ENCODE measurements at places on chromosomes 6 and 20. TPM values are rescaled to one million over a fixed set of nuclear protein-coding genes. Genes with fewer than 3 reads are reported as not detected.
A peak's percentile ranks its signal among the peaks of the same experiment; 100 is the strongest.

DNA sequence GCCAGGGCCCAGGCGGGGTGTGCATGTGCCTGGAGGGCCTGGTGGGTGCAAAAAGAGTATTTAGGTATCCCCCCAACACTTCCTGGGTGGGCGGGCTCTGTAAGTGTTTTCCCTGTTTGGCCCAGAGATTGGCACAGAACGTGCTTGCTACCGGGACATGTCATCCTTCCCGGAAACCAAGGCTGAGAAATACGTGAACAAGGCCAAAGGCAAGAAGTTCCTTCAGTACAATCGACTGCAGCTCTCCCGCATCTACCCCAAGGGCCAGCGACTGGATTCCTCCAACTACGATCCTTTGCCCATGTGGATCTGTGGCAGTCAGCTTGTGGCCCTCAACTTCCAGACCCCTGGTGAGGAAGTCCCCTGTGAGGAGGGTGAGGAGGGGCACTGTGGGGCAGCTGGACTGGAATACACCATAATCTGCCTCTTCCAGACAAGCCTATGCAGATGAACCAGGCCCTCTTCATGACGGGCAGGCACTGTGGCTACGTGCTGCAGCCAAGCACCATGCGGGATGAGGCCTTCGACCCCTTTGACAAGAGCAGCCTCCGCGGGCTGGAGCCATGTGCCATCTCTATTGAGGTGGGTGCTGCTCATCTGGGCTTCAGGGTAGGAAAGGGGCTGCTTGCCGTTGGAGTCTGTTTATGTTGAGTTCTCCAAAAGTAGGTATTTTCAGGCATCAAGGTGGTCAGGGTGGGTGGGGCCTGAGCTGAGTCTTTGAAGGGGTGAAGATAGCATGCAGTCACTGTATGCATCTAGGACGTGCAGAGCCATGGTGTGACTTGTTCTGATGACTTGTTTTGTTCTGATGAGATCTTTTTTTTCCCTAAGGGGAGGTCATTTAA, 35.2 kb downstream of the PLCG1 start:
- H3K4me3 ChIP-seq: no peak overlapping the region
- peaks cover 86% of the 10 kb centered on the region for H3K36me3 ChIP-seq

DNA sequence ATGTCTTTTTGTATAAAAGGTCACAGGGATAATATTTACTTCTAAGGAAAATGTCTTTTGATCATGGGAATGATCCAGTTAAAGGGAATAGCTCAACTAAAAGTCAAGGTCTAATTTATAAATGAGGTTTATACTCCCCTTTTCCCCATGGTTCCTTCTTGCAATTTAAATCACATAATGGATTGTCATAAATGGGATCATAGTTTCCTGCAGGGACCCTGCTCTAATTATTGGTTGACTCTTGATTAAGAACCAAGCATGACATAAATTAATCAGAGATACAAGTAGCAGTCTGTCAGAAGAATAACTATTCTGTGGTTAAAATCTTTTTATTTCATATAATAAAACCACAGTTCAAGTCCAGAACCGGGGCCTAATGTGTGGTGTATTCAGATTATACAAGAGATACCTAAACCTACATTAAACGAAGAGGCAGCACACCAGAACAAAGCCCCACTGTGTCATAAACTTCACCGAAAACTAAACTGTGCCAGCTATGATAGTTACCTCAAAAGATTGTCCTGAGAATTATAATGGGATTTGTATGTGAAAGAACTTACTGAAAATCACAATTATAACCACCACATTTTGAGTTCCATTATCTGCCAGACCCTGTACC, 43.0 kb upstream of the CD83 start:
- no peaks in the 10 kb centered on the region for H3K36me3 ChIP-seq
- peaks cover 1% of the 10 kb centered on the region for H3K27me3 ChIP-seq
- peak overlapping the region; percentile 43 for H3K4me3 ChIP-seq
- DNase-seq: no peak
- peaks cover 8% of the 10 kb centered on the region for H3K4me1 ChIP-seq

The CDSN gene
- total RNA-seq: not detected

The HLA-C gene
- 77.1 TPM for total RNA-seq

Measured in HepG2 (cell line).